ENCODE measurements at places on chromosomes 16 and 17.

DNA sequence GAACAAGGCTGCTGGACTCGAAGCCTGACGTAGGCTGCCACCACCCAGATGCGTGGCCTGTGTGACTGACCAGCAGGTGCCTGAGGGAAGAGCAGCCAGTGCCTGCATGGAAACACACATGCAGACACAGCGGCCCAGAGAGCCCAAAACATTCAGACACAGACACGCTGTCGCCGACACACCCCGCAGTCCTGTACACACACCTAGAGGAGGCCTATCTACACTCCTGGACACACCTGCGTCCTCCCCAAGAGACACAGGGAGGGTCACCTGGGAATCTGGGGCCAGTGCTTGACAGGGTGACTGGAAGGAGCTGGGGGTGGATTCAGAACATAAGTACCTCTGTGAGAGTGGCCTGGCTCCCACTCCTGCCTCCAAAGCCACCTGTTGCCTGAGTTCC is 6.1 kb upstream of the TSPOAP1 start:
- DNase-seq = no peak

DNA sequence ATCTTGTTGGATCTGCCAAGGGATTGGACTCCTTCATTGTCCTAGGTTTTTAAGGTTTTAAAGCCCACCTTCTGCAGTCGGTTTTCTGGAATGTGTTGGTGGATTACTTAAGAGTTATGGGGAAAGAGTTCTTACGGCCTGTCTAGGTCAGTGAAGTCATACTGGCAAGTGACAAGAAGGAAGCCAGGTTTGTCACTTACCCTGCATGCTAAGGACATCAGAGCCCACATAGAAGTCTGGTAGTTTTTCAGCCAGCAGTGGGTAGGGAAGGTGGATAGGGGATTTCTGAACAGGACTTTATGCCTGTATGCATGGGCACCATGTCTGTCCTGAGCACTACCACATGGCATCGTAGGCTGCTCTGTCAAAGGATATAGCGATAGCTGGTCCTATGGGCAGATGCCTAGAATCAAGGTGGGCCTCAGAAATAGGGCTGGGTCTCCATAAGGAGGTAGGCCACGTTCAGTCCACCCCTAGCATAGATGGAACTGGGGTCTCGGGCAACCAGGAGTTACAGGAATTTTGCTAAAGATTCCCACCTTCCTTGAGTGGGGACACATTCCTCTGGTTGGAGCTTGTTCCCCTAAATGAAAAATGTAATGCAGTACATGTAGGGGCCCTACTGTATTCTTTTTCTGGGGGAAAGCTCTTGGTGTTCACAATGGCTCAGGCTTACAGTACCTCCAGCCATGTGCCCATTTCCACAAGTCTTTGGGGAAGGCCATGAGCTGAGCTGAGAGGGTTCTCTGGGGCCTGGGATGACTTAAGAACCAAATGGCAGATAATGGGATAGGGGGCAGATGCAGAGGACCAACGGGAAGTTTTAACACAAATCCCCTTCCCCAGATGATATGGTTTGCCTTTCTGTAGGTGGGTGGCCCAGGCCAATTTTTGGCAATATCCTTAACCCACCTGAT is 27.5 kb downstream of the TRPV2 start:
- DNase-seq = no peak

- no peak for DNase-seq
These were observed 415 bp upstream of the FOXF1 start for GRCh38 chr16:86509759-86510464.

DNA sequence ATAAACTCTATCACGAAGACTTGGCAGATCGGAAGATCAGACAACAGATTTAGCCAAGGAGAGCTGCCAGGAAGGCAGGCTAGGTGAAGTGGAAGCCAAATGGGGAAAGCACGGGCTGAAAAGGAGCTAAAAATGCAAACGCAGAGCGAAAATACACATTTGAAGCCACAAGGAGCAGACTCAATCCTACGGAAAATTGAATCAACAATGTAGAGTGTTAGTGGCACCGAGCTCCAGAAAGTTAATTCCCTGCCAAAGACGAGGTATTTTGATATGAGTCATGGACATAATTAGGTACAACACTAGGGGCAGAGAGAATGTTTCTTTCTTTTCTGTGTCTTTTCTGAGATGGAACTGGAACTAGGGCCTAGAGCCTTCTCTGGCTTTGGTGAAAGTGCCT is 20.7 kb downstream of the GSG1L start:
- no peak for DNase-seq

- DNase-seq = no peak
These were observed 17.4 kb downstream of the RPA1 start for GRCh38 chr17:1847191-1847590.

DNA sequence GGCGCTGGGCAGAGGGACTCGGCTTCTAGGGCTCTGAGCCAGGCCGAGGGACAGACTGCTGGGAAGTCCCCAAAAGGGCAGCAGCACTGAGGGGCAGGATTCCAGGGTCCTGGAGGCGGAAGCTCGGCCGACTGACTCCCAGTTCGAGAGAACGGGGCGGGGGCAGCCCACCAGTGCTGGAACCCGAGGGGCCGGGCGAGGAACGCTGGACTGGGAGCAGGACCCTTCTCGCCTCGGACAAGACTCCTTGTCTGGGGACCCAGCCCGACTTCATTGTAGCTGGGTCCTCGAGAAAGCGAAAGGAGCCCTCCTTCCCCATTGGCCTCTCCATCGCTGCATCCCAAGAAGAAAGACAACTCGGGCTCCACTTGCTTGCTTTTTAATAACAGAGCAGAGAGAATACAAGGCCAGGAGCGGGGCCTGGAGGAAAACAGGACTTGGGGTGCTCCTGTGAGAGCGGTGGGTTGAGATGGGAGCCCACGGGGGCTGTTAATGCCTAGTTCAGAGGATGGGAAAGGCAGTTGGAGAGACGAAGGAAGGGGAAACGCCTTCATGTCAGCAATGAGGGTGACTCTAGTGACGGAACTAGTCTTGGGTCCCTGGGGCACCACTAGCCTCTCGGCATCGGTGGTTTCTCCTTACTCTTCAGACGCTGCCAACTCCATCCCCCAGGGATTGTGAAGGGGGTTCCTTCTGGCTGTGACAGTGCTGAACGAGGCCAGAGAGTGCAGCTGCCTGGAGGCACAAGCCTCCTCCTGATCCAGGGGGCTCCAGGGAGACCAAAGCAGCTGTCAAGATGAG is 492 bp upstream of the CAMTA2 start:
- DNase-seq = no peak

DNA sequence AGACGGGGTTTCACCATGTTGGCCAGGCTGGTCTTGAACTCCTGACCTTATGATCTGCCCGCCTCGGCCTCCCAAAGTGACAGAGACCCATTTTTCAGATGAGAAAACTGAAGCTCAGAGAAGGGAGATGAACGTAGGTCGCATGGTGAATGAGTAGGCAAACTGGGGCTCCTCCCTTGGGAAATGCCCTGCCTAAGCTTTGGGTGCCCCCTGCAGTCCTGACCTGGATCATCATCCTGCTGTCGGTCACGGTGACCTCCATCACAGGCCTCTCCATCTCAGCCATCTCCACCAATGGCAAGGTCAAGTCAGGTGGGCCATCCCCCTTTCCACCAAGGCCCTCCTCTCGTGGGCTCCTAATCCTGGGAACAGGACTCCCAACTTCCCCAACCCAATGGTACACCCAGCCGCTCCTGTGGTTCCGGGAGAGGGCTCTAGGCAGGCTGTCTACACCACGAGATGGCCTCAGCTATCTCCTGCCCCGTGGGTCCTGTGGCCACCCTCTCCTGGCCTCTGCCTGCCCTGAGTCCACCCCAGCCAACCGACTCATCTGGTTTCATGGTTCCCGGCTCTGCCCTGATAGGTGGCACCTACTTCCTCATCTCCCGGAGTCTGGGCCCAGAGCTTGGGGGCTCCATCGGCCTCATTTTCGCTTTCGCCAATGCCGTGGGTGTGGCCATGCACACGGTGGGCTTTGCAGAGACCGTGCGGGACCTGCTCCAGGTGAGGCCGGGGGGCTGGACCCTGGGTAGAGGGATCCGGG is 4.7 kb downstream of the SLC12A3 start:
- DNase-seq = no peak

GRCh38 chr17:17372856-17373520 is 69.8 kb downstream of the NT5M start:
- DNase-seq = no peak

- DNase-seq = no peak
These were observed 228.9 kb upstream of the FOXF1 start for GRCh38 chr16:86281421-86281820.

DNA sequence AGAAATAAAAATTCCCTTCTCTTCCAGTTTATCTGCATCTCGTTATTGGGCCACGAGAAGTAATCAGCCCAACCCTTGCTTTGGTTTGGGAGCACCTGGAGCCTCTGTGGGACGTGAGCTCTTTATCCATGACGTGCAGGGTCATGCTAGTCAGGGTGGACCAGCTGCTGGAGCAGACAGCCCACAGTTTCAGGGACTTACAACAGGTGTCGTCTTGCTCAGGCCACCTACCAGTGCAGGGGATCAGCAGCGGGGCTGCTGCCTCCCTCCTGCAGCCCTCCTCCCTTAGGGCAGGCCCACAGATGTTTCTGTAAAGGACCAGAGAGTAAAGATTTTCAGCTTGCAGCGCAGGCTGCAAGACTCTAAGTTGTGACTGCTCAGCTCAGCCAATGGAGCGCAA is 16.9 kb downstream of the ADAD2 start:
- DNase-seq = no peak

GRCh38 chr16:86031141-86031678 is 132.2 kb downstream of the IRF8 start:
- DNase-seq = no peak

- no peak for DNase-seq
These were observed 84.1 kb downstream of the TAOK1 start for GRCh38 chr17:29474297-29474696.

GRCh38 chr16:27841061-27841801 is 222.3 kb downstream of the GSG1L start:
- DNase-seq = no peak

DNA sequence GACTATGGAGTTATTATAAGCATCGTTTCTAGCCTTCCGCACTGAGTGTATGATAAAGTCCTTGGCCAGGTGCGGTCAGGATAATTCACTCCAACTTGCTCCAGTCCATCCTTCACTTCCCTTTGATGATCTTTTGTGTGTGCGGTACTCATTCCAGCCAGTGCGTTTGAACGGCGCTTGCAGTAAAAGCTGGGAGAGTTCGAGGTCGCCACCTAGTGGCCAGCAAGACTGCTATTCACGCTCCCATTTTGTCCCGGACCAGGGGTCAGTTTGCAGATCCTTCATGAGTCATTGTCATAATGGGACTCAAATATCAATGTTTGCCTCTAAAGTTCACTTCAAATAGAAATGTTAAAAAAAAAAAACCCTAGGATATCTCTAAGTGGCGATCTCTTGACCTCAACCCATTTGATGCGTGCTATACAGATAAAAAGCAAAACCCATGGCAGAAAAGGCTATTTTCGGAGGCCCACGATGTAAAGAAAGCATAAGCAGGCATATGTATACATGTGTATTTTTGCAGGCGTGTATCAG is 417.1 kb downstream of the TMEM114 start:
- DNase-seq = no peak

- DNase-seq = no peak
These were observed 335.7 kb downstream of the GRIN2A start for GRCh38 chr16:9846362-9847099.

- DNase-seq = no peak
These were observed 22.6 kb downstream of the LGALS3BP start for GRCh38 chr17:78957128-78957527.

- DNase-seq = no peak
These were observed 69.3 kb upstream of the TOB1 start for GRCh38 chr17:50935221-50935995.

GRCh38 chr17:40914075-40914855 is 23.2 kb downstream of the KRT23 start:
- DNase-seq = no peak

GRCh38 chr17:2028234-2028614 is 1.7 kb upstream of the DPH1 start:
- DNase-seq = no peak

DNA sequence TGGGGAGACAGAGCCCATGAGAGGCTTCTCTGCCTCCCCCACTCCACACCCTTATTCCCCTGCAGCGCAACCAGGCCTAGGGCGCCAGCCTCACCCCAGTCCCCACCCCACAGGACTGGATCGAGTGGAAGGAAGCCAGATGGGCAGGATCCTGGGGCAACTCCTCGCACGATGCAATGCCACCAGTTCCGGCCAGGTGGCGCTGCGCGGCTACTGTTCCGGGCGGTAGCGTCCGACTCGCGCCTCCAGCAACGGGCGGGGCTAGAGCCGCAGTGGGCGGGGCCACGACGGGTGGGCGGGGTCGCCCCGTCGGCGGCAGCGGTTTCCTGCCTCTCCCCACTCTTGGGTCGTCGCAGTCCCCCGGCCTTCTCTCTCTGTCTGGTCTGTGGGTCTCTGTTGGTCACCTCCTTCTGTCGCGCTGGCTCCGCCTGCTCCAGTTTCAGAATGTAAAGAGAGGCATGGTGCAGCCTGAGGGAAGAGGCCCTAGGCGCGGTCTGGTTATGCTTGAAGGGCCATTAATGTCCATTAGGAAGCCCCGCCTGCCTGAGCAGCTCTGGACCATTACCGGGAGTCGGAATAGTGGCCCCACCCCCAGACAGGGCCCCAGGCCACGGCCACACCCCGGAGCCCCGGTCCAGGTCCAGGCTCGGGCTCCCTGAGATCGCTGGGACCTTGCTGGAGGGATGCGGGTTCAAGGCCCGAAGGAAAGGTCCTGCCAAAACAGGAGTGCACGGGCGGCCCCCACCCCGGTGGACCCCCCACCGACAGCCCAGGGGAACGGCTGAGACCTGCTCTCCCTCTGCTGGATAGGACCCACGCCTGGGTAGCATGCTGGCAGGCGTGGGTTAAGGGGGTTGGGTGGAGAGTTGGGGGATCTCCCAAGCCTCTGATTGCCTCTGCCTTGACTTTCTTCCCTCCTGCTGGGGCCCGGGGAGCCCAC is 3.3 kb upstream of the NHERF2 start:
- DNase-seq = no peak

DNA sequence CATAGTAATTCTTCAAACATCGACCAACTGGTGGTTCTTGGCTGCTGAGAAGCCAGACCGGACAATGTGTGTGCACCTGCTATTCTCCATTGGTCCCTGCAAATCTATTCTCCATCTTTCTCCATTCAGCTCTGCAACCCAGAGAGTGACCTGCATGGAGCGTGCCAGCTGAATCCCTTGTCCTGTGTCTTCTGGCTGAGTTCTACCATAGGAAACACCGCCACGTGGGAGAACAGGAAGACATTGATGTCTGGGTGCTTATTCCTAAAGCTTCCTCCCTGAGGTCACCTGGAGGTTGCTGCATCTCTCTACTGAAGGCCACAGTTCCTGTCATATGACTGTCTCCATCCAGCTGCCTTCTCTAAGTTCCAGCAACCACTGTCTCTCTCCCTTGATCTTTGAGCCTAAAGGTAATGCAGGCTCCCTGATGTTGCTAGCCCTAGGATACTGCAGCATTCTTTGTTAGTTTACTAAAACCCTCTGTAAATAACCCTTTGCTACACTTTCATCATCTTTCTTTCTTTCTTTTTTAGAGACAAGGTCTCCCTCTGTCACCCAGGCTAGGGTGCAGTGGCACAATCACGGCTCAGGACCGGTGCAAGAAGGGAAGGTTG is 10.6 kb upstream of the SMG1 start:
- no peak for DNase-seq

- no peak for DNase-seq
These were observed 30.1 kb downstream of the CCL4 start for GRCh38 chr17:36133602-36134236.

- no peak for DNase-seq
These were observed 80.3 kb downstream of the FTO start for GRCh38 chr16:53784291-53784690.
